Central memory CD4-positive, alpha-beta T cell (primary cell): ENCODE measurements at places on chromosomes 7 and 10.

DNA sequence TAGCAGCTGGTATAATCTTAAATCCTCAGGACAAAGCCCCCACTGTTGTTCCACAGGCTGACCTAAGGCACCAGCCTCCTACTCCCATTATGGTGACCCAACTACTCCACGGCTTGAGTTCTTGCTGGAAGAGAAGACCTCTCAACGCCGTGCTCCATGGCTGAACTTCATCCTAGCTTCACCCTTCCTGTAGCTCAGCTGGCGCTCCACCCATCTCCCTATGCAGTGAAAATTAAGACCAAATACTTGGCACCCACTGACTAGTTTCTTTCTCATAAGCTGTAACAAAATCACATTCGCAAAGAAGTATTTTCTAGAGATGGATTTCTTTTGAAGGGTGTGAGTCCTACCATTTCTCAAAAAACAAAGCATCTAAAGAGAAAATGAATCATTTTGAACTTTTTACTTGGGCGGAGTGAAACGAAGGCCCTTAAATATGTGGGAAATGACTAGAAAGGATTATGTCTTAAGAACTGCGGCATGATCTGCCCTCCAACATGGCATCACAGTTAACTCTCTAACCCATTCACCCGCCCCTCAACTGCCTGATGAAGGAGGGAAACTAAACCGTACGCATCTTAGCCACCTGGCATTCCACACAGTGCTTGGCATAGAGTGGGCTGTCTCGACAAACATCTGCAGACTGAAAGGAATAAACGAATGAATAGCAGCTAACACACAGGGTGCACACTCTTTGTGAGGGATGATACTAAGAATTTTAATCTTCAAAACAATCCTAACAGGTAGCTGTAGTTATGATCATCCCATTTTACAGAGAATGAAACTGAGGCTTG, 32.7 kb downstream of the GFRA1 start:
- DNase-seq: no peak

DNA sequence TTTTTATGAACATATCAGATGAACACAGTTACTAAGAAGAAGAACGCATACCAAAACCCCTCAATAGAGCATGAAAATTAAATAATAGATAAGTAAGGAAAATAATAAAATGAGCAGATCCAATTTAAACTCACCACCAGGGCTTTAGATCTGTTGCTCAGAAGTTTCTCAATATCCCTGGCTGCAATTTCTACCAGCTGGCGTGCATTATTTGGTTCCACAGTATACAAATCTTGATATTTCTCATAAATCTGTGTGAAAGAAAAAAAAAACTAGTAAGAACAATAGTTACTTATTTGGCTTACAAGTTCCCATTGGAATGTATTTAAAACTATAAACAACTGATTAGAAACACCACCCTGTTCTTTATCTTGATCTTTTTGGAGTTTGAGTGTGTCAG, 108.6 kb downstream of the CACNA2D1 start:
- DNase-seq: no peak

GRCh38 chr7:113289140-113289740, 170.9 kb upstream of the SMIM30 start:
- DNase-seq: no peak

GRCh38 chr10:4241724-4242345, 456.8 kb upstream of the KLF6 start:
- DNase-seq: no peak

GRCh38 chr7:129789000-129789399, 163.8 kb downstream of the UBE2H start:
- no peak for DNase-seq

- no peak for DNase-seq
Observed at GRCh38 chr10:113808168-113808567, 45.7 kb downstream of the DCLRE1A start.

DNA sequence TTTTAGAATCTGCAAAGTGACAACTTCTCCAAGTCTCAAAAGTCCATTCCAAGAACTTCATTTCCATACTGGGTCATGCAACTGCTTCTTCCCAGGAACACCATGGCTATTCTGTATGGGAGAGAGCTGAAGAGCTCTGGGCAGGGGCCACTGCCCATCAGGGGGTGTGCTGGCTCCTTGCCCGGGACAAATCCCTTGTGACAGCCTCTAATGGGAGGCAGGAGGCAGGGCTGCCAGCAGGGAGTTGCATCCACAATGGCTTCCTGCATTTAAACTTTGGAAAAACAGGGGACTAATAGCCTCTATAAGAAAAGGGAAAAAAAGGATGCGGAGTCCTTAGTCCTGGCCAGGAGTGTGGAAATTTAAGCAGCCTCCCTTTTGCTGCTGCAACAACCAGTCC, 18.4 kb upstream of the FRMD4A start:
- no peak for DNase-seq

DNA sequence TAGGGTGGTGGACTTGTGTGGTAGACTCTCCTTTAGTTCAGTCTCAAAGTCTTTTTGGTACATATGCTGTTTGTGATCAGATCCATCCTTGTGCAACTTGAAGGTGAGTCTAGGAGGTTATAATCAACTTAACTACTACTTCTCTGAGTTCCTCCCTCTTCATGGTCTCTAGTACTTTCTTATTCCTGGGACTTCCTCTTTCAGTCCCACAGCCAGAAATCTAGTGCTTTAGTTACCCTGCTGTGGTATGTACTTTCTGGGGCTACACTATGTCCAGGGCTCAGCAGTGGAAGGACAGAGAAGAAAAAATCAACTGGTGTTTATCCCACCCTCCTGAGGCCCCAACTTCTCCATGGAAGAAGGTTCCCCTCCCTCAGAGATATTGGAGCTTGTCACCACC, 19.4 kb upstream of the ATAD1 start:
- no peak for DNase-seq

- no peak for DNase-seq
Observed at GRCh38 chr10:75137533-75138438, 26.3 kb downstream of the SAMD8 start.

DNA sequence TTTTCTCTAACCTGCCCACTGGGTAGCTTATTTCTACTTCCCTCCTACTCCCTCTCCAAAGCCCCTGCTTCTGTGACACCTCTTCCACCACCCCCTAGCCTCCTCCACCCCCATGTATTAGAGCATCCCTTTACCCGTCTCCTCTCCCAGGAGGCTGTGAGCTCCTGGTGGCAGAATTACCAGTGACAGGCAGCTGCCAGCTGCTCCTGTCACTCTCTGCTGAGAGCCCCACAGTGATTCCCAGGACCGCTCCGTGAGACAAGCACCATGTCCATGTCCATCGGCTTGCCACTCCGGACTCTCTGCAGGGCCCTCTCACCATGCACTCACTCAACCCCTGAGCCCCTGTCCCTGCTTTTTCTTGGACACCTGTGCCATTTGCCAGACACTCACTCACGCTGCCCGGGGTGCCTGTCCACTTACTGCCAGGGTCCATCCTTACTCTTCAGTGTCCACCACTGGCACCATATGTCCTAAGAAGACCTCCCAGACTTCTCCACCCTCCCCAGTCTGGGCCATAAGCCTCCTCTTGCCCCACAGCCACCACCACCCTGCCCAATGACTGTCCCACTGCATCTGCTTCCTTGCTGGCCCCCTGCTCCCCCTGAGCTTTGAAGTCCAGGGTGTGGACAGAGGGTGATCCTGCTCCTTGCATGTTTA, 9.8 kb downstream of the WDFY4 start:
- DNase-seq: no peak

DNA sequence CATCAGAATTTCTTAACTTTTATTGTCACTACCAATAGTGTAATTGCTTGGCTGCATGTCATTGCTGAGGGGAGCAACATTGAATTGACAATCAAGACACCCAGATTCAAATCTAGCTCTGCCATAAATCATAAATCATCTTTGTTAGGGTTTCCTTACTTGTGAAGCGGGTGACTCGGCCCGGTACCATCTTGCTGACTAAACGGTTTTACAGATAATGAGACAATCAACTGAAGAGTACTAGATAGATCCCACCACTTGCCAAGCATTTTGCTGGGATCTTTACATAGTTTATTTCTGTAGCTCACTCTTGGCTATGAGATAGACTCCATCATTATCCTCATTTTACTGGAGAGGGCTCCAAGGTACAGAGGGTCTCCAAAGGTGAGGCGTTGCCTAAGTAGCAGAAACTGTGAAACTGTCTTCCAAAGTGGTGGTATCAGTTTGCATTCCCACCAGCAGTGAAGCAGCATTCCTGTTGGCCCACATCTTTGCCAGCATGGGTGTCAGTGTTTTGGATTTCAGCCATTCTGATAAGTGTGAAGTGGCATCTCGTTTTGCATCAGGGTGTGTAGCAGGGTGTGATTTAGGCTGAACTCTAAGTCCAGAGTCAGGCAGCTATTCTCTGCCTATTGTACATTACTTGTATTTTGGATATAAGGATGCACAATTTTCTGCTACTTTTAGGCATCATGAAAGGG, 168.7 kb upstream of the BMPER start:
- no peak for DNase-seq

DNA sequence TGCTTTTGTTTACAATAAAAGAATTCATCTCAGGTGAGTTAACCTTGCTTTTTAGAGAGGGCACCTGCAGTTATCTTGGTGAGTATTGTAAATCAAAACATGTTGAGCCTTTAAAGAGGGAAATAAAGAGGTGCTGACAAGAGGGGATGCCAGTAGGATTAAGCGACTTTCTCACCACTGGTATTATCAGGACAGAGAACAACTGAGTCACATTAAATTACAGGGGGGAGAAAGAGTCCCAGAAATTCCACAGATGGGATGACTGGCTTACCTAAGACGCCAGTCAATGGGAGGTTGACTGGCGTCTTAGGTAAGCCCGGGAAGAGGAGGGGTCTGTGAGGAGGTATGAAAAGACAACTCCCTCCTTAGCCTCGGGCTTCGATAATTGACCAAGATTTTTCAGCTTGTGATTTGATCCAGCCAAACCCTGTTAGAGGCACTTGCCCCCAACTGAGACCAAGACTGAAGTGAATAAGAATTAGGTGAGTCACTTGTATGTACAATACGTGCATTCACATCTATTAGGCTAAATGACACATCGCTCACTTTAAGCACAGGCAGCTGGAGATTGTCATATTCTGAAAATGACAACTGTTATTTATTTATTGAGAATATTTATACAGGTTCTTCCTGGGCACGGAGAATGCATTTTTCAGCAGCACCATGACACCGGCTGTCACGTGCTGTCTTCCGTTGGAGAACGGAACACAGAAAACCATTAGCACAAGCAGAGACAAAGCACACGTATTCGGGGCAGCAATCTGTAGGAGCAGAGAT, 117.6 kb downstream of the SEM1 start:
- DNase-seq: no peak

- DNase-seq: no peak
Observed at GRCh38 chr7:69434398-69434815, 163.9 kb upstream of the AUTS2 start.

GRCh38 chr10:71998840-71999194, 34.6 kb downstream of the CHST3 start:
- no peak for DNase-seq

- no peak for DNase-seq
Observed at GRCh38 chr10:86003201-86003621, 363.4 kb downstream of the GRID1 start.

- DNase-seq: no peak
Observed at GRCh38 chr10:122875843-122876466, 3.4 kb downstream of the FAM24B start.

- DNase-seq: no peak
Observed at GRCh38 chr7:45155941-45156340, 1.6 kb upstream of the RAMP3 start.

DNA sequence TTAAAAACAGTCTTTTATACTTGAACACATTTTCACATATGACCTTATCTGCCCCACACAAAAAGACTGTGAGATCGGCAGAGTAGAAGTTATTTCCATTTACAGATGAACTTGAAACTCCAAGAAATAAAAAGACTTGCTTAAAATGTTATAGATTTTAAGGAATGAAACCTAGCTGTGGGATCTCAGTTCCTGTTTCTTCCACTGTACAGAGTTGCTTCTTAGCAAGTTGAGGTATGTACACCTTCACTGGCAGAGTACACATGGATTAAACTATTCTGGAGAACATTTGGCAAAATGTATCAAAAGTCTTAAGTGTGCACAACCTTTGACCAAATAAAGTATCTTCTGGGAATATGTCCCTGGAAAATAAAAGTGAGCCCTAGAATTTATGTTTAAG, 48.3 kb downstream of the A1CF start:
- no peak for DNase-seq

GRCh38 chr10:89458291-89458690, 43.9 kb downstream of the IFIT5 start:
- DNase-seq: no peak

- DNase-seq: no peak
Observed at GRCh38 chr7:84055904-84056605, 138.5 kb downstream of the SEMA3A start.

DNA sequence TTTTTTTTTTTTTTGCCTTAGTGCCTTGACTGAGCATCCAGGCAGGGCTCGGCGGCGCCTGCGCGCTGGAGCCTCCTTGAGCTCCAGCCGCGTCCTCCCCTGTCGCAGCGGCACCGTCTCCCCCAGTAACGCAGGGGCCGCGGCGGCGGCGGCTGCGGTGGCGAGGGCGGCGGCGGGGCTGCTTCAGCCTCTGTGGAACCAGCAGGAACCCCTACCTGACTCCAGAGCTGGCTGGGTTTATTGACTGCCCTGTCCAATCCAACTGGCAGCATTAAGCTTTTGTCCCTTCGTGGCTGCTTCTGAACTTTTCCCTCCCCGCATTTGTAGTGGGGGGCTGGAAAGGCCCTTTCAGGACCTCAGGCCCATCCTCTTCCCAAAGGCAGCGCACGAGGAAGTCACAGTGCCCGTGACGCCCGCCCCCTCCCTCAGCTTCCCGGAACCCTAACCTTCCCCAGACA, at the start of gene GPR85:
GPR85 (minus strand) TSS at position 397 of the 458 bp plus-strand sequence. CDS start 2,106 bp downstream, outside the sequence.
- peak; percentile 21 for DNase-seq

DNA sequence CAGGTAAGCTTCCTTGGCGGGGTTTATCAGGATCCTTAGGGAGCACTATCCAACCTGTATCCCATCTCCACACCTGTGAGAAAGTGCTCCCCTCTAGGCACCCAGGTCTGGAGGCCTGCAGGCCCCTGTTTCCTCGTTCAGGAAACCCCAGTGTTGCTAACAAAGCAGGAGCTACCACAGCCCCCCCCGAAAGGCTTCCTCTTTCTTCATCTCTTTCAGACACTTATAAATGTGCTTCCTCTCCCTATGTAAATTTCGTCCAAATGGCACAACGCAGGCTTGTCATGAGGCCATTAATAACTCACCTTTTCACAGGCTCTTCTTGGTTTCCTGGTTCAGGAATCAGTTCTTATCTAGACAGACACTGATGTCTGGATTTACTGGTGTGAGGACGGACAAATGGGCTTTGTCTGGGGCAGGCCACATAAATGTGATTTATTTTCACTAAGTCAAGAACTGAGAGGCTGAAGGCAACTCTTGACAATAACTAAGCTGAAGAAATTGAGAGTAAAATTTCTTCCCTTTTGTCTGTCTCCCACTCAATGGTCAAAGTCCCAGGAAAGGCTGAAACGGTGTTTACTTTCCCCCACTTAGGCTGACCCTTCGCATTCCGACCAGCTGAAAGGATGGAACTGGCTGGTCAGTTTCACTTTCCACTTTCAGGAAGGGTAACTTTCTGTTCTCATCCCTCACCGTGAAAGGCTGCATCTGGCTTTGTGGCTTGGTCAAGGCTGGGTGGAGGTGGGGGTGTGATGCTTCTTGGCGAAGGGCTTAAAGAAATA, 46.8 kb downstream of the PIK3AP1 start:
- DNase-seq: no peak
